Substantia nigra (tissue), 51 donors: ENCODE measurements at places on chromosomes 1 and 21.

DNA sequence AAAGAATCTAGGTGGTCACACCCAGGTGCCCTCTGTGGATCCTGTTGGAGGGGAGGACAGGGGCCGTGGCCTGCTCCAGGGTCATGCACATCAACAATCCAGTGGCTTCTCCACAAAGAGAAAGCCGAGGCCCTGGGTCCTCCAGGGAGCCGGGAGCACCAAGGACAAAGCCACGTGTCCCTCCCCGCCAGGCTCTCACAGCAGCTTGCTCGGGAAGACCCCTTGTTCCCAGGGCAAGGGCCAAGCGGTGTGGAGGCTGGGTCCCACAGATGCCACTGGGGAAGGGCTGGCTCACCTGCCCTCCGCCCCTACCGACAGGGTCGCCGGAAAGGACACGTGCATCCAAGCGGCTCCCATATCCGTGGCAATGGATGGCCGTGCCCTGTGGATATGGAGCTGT lies 192.9 kb upstream of the VAMP3 start:
- no peak for DNase-seq

DNA sequence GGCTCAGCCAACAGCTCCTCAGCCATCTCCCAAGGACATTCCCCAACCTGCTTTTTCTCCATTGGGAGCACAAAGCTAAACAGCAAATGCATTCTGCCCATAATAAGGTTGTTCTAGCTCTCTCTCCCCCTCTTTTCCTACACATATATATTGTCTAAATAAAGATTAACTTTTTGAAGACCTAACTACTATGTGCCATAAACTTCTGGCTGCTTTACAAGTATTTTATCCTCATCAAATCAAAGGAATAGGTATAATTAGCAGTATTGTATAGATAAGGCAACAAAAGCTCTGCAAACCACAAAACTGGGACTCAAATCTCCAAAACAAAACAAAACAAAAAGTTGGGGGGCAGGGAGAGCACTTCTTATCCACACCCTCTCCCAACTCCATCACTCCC lies 43.4 kb downstream of the TGFBR3 start:
- DNase-seq = no peak

DNA sequence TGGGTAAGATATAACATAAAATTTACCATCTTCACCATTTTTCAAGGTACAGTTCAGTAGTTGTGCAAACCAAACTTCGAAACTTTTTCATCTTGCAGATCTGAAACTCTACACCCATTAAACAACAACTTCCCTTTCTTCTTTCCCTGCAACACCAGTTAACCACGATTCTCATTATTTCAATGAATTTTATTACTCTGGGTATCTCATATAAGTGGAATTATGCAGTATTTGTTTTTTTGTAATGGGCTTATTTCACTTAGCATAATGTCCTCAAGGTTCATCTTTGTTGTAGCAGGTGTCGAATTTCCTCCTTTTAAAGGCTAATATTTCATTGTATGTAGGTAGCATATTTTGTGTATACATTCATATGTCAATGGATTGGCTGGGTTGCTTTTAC lies 146.1 kb downstream of the SPATA46 start:
- no peak for DNase-seq

GRCh38 chr1:218495931-218496330 lies 150.8 kb downstream of the TGFB2 start:
- DNase-seq = no peak

GRCh38 chr1:113530021-113530420 lies 139.7 kb downstream of the MAGI3 start:
- no peak for DNase-seq

- no peak for DNase-seq
Observed at GRCh38 chr1:42743317-42744147, 3.5 kb upstream of the CLDN19 start.

DNA sequence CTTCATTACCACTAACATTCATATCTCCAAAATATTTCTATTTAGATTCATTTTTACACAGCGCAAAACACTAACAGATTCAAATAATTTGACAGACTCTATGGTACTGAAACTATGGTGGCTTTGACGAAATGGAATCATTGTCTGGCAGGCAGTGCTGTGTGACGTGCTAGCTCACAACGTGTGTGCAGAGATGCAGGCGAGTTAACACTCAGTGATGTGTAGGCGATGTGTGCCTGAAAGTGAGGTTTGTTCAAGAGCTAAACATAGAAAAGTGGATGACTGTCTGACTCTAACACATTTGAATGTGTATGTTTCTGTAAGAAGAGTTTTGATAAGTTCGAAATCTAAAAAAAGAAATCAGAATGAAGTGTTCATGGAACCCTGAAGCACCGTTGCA lies 97.7 kb downstream of the RYR2 start:
- DNase-seq = no peak

DNA sequence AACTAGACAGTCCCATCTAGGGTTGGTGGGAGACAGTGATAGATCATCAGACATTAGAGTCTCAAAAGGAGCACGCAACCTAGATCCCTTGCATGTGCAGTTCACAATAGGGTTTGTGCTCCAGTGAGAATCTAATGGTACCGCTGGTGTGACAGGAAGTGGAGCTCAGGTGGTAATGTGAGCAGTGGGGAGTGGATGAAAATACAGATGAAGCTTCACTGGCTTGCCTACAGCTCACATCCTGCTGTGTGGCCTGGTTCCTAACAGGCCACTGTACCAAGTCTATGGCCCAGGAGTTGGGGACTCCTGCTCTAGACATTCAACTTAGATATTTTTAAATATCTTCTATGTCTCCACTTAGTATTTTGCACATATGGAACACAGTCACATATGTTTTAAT lies 231.1 kb upstream of the NRIP1 start:
- no peak for DNase-seq

- no peak for DNase-seq
Observed at GRCh38 chr1:21251773-21252471, 38.3 kb downstream of the ECE1 start.

GRCh38 chr21:37627074-37627473 lies 260.5 kb downstream of the DYRK1A start:
- no peak for DNase-seq

DNA sequence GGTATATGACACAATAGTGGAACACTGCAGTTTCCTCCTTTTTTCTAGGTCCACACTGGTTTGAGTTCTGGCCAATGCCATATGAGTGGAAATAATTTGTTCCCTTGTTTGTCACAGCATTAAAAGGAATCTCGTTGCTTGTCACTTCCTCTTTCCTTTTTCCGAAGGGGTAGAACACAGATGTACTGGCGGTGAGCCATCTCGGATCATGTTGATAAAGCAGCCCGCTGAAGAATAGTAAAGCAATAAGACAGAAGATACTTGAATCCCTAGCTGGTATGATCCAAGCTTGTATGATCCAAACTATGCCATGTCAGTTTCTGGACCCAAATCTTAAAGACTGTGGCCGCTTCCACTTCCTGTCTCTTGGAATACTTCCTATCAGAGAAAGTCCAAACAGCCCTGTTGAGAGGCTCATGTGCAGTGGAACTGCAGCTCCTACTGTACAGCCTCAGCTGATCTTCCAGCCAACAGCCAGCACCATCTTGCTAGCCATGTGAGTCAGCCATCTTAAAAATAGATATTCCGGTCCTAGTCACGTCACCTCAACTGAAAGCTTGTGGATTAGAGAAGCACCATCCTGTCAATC lies 40.3 kb downstream of the CFHR5 start:
- DNase-seq = no peak

DNA sequence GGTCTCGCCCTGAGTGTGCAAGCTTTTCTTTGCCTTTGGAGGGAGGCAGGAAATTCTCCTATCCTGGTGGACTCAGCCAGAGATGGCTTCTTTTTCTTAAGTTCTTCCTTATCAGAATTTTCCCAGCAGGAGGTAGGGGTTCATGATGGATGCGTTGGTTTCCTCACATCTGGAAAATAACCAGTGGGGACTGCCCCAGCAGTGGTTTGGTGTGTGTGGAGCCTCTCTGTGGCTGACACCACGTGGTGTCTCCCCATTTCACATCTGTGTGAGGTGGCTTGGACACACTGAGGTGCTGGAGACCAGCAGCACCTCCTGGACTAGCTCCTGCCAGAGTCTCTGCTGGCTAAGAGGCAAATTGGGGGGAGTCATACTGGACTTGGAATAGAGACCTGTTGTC lies 32.6 kb downstream of the B3GALT5 start:
- DNase-seq = no peak

DNA sequence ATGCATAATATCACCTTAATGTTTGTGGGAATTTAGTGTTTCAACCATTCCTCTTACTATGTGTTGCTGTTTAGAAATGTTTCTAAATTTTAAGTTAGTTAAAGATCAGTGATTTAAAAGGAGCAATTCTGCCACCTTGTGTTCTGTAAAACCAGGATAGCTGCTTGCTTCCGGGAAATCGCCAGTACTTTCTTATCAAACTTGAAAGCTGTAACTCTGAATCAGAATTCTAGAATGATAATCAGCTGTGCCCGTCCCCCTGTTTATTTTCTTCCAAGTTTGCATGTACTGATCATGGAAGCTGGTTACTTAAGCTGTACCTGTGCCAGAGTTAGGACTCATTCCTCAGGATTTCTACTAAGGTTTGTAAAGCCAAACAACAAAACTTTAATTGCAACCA lies 656.4 kb downstream of the LTN1 start:
- no peak for DNase-seq

DNA sequence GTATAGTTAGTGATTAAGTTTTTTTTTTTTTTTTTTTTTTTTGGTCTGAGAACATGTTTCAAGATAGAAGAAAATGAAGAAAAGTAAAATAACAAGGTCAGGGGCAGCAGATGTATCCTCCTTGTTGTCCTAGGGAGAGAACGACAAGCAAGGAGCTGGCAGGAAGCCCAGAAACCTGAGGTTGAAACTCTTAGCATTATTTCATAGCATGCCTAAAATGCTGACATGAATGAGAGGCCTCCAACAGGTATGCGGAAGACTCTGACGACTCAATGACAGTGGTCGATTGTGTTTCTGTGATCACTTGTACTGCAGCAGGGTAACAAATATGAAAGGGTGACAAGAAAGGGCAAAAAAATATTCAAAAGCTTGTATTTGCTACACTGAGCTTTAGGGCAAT lies 415.9 kb downstream of the PLA2G4A start:
- no peak for DNase-seq

GRCh38 chr1:147717706-147718097 lies 42.7 kb downstream of the GJA5 start:
- DNase-seq = no peak

DNA sequence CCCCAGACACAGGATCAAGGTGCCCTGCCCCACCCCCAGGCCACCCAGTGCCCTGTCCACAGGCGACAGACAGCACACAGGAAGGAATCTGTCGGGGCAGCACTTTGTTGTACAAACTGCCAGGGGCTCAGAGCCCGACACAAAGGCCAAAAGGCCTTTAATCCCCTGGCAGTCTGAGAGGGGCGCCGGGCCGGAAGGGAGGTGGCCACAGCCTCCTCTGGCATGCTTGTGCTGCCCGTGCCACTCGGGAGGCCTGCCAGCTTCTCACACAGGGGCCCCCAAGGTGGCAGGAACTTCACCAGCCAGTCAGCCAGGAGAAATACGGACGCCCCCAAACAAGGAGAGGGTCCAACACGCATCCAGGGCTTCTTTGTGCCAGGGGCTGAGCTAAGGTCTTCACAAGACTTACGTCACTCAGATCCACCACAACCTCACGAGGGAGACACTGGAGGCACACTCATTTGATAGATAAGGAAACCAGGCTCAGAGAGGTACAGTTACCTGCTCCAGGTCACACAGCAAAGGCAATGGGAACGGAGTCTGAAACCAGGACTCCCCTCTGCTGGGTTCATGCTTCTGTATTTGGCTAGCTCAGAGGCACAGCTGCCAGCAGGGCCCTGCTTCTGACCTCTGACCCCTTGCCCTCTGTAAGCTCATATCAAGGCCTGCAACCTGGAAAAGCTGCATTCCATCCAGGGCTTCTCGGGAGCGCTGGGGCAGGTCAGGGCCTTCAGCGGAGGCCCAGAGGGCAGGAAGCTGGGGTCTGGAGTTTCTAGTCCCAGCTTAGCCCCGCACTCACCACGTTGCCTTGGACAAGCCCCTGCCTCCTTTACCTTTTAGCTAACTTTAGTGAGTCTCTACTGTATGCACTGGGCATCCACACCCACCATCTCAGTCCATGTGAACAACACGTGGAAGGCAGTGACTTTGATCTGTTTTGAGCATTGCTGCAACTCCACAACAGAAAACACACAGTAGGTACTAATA lies 34.8 kb downstream of the HSPG2 start:
- DNase-seq = no peak

- no peak for DNase-seq
Observed at GRCh38 chr1:107935396-107936064, 29.4 kb downstream of the VAV3 start.

DNA sequence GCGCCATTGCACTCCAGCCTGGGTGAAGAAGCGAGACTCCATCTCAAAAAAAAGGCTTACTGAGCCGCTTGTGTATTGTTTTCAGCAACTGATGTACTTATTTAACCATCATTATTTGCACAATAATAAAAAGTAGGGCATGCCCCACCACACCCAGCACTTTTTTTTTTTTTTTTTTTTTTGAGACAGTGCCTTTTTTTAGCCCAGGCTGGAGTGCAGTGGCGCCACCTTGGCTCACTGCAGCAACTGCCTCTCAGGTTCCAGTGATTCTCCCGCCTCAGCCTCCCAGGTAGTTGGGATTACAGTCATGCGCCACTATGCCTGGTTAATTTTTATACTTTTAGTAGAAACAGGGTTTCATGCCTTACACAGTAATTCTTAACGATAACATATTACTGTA lies 12.2 kb upstream of the TRNAU1AP start:
- no peak for DNase-seq

GRCh38 chr1:86061551-86061990 lies 95.0 kb downstream of the COL24A1 start:
- no peak for DNase-seq

GRCh38 chr1:6530504-6531160 lies 23.7 kb downstream of the NOL9 start:
- no peak for DNase-seq

DNA sequence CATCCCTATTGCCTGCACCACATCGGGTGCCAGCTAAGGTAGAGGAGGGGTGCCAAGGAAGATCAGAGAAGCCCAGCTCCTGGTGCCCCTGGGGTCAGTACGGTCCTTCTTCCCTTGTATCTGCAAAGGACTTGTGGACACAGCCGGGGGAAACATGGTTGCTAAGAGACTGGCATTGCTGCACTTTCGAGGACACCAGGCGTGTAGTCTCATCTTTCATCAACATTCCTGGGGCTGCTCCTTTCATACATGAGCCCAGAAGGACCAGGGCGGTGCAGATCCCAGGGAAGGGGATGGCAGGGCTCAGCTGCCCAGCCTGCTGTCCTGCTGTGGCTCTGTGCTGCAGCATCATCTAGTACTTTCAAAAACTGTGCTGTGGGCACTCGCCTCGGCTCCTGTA lies 61.0 kb downstream of the RUNX1 start:
- DNase-seq = no peak

GRCh38 chr21:45990049-45990711 lies 8.6 kb downstream of the COL6A1 start:
- no peak for DNase-seq
